GM12891 (cell line): ENCODE measurements at places on chromosomes 7 and 10.

GRCh38 chr10:89543841-89544240 lies 8.4 kb upstream of the SLC16A12 start:
- DNase-seq: no peak

DNA sequence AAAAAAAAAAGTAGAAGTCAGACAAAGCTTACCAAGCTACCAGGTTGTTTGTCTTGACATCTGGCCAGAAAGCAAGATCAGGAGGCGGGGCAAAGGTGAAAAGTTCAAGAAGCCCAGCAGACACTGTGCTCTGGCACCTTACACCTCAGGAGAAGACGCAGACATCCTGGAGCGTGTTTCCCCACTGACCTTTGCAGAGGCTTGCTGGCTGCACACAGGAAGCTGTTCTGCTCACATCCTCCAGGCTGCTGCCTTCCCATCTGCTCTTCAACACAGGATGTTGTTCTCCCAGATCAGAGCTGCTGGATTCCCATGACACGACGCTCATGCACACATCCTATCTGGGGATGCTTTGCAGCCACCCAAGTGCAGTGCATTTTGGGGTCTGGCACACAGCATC lies 174.4 kb upstream of the KIAA1217 start:
- DNase-seq: no peak

GRCh38 chr7:46011059-46011458 lies 90.0 kb upstream of the IGFBP3 start:
- DNase-seq: no peak

DNA sequence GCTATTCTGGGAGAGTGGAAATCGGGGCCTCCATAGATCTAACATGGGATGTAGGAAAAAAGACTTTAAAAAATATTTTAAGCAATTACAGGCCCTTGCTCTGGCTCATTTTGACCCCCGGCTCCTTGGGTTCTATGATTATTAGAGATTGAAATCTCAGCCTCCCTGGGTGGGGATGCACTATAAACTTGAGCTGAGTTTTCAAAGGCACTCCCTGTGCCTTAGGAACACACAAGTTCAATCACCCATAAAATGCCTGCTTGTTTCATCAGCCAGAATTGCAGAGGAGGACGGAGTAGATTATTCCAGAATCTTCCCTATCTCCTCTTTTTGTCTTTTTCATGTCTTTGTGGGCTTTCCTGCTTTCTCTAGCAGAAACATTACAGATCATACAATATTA lies 145.4 kb downstream of the CUBN start:
- no peak for DNase-seq

DNA sequence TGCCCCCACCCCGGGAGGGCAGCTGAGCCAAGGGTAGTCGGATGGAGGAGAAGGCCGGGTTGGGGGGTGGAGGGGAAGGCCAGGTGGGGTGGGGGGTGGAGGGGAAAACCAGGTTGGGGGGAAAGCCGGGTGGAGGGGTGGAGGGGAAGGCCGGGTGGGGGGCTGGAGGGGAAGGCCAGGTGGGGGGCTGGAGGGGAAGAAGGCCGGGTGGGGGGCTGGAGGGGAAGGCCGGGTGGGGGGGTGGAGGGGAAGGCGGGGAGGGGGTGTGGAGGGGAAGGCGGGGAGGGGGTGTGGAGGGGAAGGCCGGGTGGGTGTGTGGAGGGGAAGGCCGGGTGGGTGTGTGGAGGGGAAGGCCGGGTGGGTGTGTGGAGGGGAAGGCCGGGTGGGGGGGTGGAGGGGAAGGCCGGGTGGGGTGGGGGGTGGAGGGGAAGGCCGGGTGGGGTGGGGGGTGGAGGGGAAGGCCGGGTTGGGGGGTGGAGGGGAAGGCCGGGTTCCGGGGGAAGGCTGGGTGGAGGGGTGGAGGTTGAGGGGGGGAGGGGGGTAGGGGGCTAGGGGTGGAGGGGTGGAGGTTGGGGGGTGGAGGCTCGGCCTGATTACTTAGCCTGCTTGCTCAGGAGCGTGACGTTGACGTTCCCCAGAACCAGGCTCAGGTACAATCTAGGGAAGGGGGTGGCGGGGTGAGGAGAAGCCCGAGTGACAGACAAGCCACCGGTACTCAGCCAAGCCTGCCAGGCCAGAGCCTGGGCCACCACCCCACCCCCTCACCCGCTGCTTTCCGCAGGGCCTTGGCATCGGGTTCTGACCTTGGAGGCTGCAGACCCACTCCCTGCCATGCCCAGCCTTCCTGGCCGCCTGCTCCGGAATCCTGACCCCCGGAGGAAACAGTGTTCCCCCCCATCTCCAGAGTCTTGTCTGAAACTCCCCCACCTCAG lies 5.6 kb downstream of the TMEM120A start:
- DNase-seq: peak; percentile 52
